Transverse colon (tissue), 4 donors: ENCODE measurements at places on chromosomes 6 and 20. TPM values are rescaled to one million over a fixed set of nuclear protein-coding genes. Genes with fewer than 3 reads are reported as not detected.

Gene HSPA1A
- total RNA-seq = 199 TPM

DNA sequence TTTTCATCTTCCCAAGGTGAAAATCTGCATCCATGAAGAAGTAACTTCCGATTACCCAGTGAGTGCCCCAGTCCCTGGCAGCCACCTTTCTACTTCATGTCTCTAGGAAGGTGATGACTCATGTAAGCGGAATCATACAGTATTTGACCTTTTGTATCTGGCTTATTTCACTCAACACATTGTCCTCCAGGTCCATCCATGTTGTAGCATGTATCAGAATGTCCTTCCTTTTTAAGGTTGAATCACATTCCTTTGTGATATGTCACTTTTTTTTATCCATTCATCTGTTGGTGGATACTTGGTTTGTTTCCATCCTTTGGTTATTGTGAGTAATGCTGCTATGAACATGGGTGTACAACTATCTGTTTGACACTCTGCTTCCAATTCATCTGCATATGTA, 176.3 kb upstream of the CDYL start:
- no peak for DNase-seq

DNA sequence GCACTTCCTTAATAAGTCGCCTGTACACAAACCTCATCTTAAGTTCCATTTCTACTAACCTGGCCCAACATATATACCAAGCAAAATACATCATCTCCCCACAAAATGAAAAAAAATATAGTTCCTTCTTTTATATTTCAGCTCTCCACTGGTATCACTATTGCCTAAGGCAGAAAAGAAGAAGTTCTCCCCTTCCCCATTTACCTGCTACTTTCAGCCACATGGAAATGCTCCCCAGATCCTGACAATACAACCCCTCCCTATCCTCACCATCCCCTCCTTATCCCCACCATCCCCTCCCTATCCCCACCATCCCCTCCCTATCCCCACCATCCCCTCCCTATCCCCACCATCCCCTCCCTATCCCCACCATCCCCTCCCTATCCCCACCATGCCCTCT, 175.7 kb downstream of the LINC00237 start:
- no peak for DNase-seq

DNA sequence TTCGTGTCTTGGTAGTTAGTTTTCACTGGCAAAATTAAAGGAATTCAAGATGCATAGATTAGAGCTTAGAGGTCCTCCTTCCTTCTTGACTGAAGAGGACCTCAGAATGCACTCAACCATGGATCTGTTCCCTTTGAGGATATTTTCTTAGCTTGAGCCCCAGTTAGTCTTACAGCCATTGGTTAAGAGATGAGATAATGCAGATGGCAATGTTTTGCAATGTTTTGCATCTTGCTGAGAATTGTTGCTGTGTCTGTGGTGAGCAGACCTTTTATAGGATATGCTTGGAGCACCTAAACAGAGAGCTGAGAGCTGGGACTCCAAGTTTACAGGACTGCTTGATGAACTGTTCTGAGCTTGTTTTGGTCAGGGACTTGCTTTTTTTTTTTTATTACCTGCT, 107.5 kb downstream of the TMEM170B start:
- no peak for DNase-seq

DNA sequence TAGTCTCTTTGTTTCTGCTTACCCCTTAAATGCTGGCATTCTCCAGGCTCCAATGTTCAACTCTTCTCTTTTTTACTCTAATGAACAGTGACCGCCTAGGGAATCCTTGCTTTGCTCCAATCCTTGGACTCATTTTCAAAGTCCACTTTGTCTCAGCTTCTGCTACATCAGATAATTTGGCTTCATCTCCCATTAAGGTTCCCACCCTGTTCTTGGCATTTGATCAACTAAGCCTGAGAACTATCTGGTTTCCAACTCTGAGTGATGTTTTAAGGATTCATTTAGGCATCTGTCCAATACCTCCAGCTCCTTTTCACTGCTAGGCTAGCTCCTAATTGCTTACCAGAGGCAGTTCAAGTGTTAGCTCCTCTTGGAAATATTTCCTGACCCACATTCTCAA, 64.9 kb downstream of the ME1 start:
- DNase-seq = no peak

- DNase-seq = no peak
Measured at GRCh38 chr20:33673410-33674293, 576 bp downstream of the NECAB3 start.
